ENCODE measurements at places on chromosomes 5 and 9.

DNA sequence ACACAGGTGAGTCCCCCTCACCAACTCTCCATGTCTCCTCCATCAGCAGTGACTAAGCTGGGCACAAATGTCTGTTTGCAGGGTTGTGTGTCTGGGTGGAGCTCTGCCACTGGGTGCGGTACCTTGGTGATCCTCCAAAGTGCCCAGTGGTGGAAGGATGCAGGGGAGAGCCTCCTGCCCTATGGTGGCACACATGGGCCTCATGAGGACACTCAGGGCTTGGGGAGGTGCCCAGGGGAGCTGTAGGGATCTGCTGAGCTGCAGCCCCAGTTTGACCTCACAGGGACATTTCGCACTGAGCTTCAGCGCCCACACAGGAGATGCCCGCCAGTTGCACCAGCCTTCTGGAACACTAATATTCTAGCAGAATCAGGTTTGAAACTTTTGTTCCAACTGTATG, 29.5 kb downstream of the S1PR3 start:
- no peak for DNase-seq

GRCh38 chr5:56457887-56458812, 225.0 kb upstream of the ANKRD55 start:
- no peak for DNase-seq

DNA sequence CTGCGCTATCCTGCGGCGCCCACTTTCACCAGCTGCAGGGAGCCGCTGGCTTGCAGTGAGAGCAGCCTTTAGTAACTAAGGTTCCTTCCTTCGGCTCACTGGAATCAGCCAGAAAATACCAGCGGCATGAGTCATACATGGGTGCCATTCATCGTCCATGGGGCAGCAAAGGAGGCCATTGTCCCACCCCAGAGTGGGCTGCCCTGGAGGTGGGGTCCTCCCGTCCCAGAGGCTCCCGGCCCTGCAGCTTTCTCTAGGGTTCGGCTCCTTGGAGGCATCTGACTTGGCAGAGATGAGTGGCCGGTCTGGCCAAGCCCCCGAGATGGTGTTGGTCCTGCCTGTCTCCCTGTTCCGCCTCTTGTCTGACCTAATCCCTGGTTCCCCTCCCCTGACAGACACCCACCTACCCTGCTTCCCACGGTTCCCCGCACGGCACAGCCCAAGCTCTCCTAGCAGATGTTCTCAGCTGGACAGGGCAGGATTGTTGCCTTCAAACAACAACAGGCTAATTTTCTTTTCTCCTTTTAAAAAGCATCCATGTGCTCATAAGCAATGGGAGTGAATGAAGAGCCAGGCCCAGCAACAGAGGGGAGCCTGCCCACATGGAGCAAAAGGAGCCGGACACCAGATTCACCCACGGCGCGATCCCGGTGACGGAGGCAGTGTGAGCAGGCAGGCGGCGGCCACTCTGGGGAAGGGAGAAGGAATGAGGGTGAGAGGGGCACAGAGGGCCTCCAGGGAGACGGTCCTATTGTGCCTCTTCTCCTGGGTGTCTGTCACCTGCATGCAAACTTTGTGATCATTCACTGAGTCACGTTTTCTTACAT, 97.0 kb upstream of the COL5A1 start:
- no peak for DNase-seq

- DNase-seq: no peak
These were observed 3.5 kb downstream of the FYB1 start for GRCh38 chr5:39215857-39216256.

GRCh38 chr9:87670572-87671264, 55.2 kb upstream of the CTSL start:
- no peak for DNase-seq

- DNase-seq: no peak
These were observed 99.9 kb downstream of the KLF4 start for GRCh38 chr9:107389617-107390071.

GRCh38 chr9:28301281-28301680, 728.0 kb upstream of the C9orf72 start:
- no peak for DNase-seq

- DNase-seq: no peak
These were observed 72.2 kb downstream of the CAMSAP1 start for GRCh38 chr9:135835131-135835530.

GRCh38 chr5:84215521-84215920, 169.2 kb downstream of the EDIL3 start:
- DNase-seq: no peak

DNA sequence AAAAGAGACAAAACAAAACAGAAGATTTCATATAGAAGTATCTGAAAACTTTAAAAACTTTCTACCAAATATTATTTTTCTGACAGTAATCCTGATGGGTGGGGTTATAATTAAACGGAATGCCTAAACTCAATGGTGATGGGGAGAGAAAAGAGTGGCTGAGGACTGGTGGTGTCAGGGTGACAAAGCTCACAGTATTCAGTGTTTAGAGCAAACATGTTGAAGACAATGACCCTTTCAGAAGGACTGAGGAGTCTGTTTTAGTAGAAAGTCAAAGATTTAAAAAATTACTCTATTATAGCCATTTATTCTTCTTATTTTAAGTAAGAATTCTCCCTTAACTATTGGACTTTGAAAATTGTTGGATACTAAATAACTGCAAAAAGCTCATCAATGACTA, 1144.0 kb downstream of the TAF11L14 start:
- no peak for DNase-seq

GRCh38 chr5:124182133-124182532, 564.3 kb downstream of the ZNF608 start:
- no peak for DNase-seq

DNA sequence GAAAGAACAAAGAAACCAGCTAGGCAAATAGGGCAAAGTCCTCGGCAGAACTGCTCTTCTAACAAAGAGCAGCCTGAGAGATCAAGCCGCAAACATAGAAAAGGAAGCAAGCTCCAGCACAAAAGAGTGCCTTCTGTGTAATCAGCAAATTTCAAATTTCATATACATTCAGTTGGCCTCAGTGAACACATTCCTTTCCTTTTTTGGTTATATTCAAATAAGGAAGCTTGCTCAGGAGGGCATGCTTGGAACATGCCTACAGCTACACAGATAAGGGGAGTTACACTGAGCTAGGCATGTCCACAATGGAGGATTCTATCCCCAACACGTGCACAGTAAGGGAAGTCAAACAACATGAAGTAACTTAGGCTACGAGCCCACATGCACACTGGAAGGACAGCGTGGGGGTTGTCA, 23.4 kb downstream of the IL33 start:
- no peak for DNase-seq

DNA sequence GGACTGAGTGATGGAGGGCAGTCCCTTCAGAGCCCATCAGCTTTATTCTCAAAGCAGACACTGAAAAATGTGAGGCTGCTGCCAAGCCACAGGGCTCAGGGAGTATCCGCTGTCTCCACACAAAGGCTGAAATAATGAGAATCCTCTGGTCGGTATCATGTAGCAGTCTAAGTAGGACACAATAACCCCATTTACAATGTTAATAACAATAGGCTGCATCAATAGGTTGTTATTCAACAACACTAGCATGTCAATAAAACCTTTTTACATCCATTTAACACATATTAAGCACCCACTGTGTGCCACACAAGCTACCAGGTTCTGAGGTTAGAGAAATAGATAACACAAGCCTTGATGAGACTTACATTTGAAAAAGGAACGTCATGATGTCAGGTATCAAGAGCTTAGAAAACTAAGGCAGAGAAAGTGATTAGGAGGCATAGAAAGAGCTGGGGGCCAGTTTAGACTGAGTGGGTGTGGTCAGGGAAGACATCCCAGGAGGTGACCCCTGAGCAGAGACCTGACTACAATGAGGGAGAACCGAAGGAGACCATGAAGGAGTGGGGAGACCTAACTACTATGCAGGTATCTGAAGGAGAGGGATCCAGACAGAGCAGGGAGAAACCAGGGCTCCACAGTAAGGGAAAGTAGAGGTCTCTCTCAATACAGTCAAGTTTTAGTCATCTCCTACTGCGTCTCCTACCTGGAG, 140.1 kb upstream of the GRIA1 start:
- DNase-seq: no peak

DNA sequence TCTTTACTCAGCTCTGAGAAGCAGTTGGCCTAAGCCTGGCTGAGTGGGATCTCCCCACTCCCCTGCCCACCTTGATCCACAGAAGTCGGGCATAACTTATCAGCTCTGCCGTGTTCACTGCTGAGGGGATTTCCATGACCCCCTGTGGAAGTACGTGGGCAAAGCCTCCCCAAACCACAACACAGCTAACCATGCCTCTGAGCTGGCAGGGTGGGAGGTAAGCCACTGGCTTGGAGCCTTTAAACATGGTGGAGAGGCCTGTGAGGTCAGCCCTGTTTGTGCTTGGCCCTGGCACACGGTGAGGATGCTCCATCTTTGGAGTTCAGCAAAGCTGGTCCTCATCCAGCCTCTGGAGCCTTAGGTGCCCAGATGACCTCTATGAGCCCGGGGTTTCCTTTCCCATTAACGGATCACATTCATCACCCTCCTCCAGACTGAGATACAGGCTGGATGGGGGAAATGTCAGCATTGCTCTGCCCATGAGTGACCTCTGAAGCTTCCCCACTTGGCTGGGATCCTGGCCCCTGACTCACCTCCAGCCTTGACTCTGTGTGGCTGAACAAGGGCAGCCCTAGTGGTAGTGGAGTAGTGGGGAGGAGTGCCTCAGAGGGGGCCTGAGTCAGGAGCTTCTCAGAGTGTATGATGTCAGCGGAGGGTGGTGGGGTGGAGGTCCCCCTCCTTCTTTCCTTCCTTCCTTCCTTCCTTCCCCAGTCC, 6.2 kb downstream of the PDLIM4 start:
- DNase-seq: no peak

GRCh38 chr5:150804388-150804787, 25.8 kb downstream of the SMIM3 start:
- DNase-seq: no peak

- no peak for DNase-seq
These were observed 149.6 kb downstream of the TTC39B start for GRCh38 chr9:15157381-15157780.

GRCh38 chr5:91187032-91187431, 196.1 kb downstream of the ARRDC3 start:
- DNase-seq: no peak

GRCh38 chr5:168624850-168625364, 45.7 kb upstream of the PANK3 start:
- no peak for DNase-seq

DNA sequence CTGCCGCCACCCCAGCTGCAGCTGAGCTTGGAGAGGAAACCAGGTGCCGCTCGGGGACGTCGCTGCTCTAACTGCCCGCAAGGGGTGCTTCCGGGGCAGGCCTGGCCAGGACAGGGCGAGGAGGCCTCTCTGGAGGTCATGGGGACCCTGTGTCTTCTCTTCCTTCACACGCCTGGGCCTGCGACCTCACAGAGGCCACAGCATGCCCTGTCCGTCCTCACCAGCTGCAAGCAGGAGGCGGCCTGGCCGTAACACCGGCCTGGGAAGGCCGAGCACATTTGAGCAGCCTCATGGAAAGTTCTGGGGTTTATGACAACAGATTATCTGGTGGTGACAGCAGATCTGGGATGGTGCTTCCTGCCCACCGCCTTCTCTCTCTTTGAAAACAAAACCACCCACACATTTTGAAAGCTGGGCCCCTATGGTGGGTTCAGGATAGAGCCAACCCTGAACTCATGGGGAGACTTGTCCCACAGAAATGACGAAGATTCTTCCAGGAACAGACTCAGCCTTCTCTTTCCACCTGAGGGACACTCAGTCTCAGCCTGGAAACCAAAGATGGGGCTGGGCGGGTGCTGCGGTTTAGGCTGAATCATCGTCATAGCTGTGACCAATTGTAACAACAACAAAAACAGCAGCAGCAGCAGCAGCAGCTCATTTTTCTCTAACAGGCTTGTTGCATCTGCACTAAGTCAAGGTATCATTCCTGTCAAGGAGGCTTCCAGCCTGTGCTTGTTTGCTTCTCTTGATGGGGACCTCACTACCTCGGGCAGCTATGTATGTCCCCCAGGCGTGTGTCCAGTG, 99.6 kb upstream of the RAPGEF1 start:
- DNase-seq: no peak

DNA sequence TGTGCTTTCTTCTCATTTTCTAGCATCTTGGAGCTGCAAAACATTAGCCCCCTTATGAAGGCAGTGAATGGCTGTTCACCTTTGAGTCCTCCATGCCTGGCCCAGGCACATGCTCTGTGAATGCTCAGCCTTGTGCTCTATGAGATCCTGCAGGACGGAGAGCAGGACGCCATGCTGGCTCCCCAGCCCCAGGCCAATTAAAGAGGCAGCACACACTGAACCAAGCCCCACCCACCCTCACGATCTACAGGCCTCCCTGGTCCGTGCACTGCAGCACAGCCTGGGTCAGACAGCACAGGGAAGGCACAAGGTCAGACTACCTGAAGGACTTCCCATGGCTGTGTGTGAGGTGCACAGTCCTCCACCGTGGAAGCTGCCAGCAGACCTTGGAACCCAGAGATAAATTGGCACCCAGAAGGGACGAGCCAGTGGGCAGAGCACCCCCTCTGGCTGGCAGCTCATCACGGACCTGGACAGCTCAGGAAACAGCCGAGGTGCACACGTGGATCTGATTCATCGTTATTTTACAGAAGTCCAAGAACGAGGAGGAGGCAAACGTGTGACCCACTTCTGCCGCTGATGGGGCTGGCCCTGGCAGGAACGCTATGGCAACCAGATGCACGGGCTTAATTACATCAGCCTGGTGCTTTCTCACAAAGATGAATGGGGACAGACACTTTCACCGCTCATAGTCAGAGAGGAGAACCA, 59.5 kb downstream of the OLFM1 start:
- no peak for DNase-seq

GRCh38 chr9:28056466-28056865, 483.2 kb upstream of the C9orf72 start:
- DNase-seq: no peak

GRCh38 chr9:138052322-138052615, 174.7 kb downstream of the CACNA1B start:
- DNase-seq: no peak

- no peak for DNase-seq
These were observed 200.3 kb downstream of the C9orf152 start for GRCh38 chr9:110007477-110008270.

DNA sequence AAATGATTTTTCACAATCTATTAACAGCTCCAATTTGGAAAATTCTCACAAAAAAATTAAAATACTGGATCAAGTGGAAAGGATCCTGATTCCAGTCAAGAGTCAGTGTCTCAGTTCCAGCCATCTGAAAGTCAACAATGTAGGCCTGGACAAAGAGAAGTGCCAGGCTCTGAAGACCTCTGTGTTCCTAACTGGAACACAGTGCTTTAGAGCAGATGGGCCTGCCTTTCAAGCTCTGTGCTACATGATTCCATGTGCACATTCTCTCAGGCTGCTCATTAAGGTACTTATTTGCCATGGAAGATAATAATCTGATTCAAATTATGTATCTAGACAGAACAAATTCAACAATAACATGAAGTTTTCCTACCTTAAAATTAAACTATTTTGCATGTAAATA, 30.2 kb upstream of the ALDH1A1 start:
- DNase-seq: no peak

DNA sequence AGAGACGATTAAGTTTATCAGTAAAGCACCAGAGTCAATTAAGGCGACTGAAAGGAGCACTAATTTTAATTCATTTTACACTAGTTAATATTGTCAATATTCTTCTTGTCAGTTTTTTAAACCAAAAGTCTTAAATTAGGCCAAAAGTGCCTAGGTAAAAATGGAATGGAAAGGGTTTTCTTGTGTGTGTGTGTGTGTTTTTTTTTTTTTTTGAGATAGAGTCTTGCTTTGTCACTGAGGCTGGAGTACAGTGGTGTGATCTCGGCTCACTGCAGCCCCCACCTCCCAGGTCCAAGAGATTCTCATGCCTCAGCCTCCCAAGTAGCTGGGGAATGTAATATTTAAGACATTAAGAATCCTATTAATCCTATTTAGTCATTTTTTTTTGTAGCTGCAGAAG, 3.1 kb upstream of the APC start:
- no peak for DNase-seq

- no peak for DNase-seq
These were observed 43.8 kb downstream of the ZNF618 start for GRCh38 chr9:113919871-113920270.
